Mesenteric fat pad (tissue), 1 donor: ENCODE measurements at places on chromosomes 2 and 18. TPM values are rescaled to one million over a fixed set of nuclear protein-coding genes. Genes with fewer than 3 reads are reported as not detected.
A peak's percentile ranks its signal among the peaks of the same experiment; 100 is the strongest.

GRCh38 chr2:9095690-9096089, 92.2 kb upstream of the MBOAT2 start:
- no peak for DNase-seq

- no peak for DNase-seq
Measured at GRCh38 chr2:18399601-18400000, 160.9 kb downstream of the RDH14 start.

DNA sequence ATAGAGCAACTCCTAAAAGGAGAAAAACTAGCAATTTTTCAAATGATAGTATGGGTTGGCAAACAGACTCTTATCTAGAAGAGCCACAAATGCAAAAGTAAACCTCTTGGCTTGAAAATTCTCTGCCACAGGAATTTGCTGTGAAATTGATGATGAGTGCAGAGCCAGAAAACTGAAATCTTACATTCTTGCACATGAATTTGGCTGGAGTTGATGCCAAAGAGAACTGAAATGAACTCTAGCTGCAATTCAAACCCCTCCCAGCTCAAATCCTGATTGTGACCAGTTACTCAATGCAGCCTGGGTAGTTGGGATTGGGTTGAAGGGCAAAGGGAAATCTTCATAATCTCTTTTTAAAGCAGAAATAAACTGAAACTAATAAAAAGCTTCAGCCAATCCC, 266.6 kb downstream of the PDE11A start:
- DNase-seq: no peak

- DNase-seq: peak; percentile 85
Measured at GRCh38 chr2:120994301-120994995, 258.8 kb downstream of the GLI2 start.

Gene MARCO
- 92.5 TPM for total RNA-seq

Gene HS6ST1
- total RNA-seq: 38.4 TPM

DNA sequence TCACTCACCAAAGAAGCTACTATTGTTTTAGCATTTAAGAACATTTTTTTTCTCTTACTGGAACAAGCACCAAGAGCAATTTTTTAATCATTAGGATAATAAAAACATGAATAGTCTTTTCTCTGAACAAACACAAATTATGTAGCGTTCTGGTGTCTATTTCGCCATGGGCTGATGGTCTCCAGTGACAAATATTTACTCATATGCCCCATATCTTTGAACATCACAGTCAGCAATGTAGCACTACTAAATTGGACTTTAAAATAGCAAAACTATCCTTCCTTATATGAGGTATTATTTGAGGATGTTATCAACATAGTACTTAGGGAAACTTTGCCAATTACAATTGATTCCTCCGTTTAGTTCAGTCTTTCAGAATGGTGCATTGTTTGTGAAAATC, 1326.0 kb upstream of the ZEB2 start:
- DNase-seq: no peak

GRCh38 chr2:99832926-99833325, 309.5 kb downstream of the AFF3 start:
- no peak for DNase-seq

DNA sequence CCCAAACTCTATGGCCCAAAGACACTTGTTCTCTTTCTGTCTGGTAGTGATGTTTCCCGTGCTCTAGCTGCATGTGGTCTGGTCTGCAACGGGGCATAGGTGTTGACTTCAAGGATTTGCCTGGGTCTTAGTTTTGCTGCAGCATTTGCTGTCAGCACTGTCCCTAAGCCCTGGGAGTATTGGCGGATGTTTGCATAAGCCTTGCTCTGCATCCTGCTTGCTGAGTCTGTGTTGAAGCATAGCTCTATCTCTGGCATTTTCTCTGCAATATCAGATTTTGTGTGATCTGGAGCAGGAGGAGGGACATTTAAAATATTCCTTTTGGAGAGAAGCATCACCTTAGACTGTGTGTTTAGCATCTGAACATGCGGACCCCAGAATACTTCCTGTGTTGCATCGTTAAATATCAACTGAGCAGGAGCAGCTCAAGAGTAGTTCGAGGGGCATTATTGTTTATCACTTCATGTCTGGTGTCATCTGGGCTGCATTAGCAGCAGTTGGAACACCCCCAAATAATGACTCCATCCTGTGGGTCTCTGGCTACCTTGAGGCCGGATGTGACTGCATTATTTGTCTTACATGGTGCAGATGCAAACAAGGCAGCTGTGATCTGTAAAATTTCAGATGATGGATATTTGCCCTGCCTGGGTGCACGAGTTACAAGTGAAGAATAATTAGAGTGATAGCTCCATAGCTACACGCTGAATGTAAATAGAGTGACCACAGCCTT, 231.7 kb downstream of the TRIB2 start:
- no peak for DNase-seq

DNA sequence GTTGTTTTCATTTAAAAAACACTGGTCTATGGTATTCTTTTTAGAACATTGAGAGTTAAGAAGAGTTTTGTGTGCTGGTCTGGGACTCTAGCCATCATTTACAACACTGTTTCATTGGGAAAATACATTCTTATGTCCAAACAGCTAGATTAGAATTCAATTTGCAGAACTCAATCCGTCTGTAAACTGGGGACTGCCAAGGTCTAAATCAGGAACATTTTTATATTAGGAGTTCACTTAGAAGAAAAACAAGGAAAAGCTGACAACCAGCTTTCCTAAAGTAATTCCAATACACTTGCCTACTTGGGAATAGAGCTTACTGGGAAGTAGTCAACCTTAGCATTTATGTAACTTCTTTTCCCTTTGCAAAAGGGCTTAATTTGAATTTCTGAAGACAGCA, 91.5 kb upstream of the RNF152 start:
- DNase-seq: no peak

DNA sequence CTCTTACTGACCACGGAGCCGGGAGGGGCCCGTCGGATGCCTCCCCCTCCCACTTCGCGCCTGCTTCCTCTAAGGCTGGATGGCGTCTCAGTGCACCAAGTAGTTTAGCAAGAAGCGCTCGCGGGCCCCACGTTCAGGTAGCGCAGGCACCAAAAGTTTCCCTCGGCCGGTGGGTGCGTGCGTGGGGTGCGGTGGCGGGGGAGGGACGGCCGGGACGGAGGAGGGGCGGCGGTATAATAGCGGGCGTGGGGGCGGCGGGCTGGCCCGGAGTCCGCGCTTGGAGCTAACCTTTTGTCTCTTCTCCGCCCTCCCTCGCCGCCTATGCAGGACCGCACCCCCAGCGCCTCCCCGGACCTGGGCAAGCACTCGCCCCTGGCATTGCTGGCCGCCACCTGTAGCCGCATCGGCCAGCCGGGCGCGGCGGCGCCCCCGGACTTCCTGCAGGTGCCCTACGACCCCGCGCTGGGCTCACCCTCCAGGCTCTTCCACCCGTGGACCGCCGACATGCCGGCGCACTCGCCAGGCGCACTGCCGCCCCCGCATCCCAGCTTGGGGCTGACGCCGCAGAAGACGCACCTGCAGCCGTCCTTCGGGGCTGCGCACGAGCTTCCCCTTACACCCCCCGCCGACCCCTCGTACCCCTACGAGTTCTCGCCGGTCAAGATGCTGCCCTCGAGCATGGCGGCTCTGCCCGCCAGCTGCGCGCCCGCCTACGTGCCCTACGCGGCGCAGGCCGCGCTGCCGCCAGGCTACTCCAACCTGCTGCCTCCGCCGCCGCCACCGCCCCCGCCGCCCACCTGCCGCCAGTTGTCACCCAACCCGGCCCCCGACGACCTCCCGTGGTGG, 1.0 kb downstream of the SP5 start:
- DNase-seq: no peak

GRCh38 chr18:76408480-76409067, 86.5 kb downstream of the ZNF516 start:
- no peak for DNase-seq

DNA sequence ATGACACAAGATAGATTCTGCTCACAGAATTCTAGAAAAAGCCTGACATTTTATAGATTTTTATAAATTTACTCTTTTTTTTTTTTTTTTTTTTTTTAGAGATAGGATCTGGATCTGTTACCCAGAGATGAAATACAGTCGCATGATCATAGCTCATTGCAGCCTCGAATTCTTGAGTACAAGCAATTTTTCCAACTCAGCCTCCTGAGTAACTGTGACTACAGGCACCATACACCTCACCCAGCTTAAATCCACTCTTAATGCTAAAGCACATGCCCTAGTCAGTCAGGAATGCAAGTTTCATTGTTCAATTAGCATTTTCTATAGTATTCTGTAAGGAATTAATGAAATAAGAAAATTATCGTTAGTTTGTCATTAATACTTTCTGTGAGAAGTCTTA, 32.1 kb upstream of the WDR75 start:
- no peak for DNase-seq

Gene RFTN2
- total RNA-seq: 6.8 TPM

DNA sequence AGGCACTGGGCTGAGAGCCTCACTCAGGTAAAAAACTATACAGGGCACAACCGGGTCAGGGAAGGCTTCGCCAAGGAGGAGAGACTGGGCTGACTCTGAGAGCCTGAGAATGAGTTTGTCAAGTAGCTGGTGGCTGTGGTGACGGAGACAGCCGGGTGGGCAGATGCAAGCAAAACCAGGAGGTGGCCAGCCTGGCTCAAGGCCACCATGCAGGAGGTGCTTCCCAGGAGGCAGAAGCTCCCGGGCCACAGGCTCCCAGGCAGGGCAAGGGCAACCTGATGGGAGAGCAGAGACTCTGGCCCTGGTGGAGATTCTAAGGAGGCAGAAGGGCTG, 2.9 kb upstream of the INHBB start:
- DNase-seq: no peak
